ENCODE measurements at places on chromosomes 6 and 20.

GRCh38 chr6:11766589-11767450 is 11.8 kb downstream of the ADTRP start:
- peak; percentile 95 for DNase-seq

DNA sequence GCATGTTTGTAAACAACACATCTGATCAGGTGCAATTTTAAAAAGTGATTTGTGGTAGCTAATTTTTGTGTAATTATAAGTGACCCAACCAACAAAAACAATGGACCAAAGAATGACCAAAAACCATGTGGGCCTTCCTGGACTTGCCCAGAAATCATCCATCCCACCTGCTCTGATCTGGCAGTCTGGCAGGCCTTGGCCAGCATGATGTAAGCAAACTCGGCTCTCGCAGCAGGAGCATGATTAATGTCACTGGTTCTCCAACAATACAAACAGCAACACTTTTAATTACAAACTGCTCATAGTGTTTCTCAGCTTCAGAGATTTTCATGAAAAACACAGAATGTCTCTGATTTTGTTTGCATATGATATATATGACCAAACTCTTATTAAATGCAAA is 16.1 kb downstream of the TP53INP2 start:
- DNase-seq: peak; percentile 25

DNA sequence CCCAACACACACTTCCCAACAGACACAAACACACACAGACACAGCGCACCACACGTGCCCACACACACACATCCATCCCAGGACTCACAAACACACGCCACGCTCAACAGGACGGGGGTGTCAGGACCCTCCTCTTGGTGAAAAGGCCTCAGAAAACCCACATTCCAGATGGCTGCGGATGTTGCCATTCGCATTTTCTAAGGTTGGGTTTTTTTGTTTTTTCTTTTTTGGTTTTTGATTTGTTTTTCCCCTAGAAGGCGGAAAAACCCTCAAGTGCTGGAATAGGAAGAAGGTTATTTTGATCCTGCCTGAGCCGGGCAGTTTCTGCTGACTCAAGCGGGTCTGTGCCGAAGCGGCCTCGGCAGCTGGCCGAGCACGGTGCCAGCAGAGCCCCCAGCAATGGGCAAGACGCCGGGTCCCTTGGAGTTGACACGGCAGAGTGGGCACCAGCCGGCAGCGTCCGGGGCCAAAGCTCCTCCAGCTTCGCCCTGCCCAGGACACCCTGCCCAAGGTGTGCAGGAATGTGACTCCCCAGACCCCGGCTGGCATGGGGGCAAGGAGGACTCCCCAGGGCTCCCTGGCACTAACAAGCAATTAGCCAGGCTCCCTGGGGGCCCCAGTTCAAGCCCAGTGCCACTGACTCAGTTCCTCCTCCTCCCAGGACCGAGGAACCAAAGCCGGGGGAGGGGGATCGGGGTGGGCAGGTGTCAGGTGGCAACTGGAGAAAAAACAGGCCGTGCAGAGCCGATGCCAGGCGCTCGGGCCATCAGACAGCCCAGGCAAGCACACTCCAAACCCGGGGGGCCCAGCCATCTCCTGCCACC is 40.9 kb upstream of the ZBP1 start:
- DNase-seq: no peak

- DNase-seq: no peak
These were observed 70.8 kb upstream of the SRSF6 start for GRCh38 chr20:43386878-43387277.

DNA sequence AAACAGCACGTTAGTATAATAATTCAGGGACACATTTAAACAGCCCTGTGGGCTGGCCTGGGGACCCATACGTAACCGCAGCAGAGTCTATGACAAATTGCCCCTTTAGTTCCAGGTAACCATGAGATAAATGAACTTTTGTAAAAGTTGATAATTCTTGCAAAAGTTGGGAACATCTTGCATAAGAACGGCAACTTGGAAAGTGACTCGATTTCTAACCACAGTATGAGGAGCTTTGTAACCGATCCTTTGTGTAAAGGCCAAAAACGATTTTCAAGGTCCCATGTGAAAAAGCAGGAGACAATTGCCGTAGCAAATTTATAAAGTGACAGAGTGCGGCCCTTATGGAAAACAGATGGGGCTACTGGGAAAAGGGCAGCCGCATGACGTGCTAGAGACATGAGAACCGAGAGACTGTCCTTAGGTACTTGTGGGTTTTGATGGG is 81.6 kb downstream of the PSMG4 start:
- no peak for DNase-seq

- DNase-seq: no peak
These were observed 95.3 kb upstream of the RSPO3 start for GRCh38 chr6:127023001-127023778.

- DNase-seq: no peak
These were observed 57.3 kb downstream of the THEMIS start for GRCh38 chr6:127843582-127843981.

GRCh38 chr20:8842525-8842924 is 226.4 kb upstream of the PLCB4 start:
- DNase-seq: no peak

- peak; percentile 53 for DNase-seq
These were observed 36.5 kb upstream of the BCLAF1 start for GRCh38 chr6:136326038-136326553.
